ENCODE measurements at places on chromosomes 1 and 21.

DNA sequence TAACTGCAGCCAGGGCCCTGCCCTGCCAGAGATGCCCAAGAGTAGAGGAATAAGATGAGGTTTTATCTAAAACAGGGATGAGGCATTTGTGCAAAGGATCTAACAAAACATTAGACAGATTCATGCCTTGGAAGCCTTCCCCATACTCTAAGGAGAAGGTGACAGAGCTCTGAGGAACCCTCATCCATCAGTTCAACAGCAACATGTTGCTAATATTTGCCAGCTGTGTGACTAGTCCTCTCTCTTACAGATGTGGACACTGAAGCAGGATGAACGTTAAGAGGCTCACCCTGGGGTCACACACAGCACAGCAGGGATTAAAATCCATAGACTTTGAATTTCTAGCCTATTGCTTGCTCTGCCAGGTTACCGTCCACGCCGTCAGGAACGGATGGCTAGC is 99.0 kb downstream of the ZBTB18 start:
- no peak for DNase-seq

DNA sequence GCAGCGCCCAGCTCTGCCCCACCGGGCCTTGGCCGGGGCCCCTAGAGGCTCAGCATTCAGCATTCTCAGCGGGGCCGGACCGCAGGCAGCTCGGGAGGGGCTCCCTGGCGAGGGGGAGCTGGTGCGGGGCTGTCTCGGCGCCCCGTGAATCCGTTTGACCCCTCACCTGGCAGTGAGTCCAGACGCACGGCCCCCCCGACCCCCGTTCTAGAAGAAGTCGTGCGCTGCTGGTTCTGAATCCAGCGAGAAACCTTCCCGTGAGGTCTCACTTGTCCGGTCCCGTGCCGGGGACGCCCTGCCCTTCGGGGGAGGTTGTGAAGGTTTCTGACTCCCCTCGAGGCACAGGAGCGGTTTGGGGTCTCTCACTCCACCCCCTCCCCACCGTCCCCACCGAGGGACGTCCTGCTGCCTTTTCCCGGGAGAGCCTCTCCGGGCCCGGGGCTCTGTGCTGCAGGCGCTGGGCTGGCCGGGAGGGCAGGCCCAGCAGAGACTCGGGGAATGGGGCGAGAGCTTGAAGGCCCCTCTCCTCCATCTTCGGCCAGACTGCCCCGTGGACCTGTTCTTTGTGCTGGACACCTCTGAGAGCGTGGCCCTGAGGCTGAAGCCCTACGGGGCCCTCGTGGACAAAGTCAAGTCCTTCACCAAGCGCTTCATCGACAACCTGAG is 655 bp downstream of the COL6A1 start:
- no peak for DNase-seq

- no peak for DNase-seq
Measured at GRCh38 chr1:246583056-246583440, 16.8 kb downstream of the CNST start.

GRCh38 chr1:101316256-101316655 is 79.4 kb downstream of the S1PR1 start:
- DNase-seq = no peak

DNA sequence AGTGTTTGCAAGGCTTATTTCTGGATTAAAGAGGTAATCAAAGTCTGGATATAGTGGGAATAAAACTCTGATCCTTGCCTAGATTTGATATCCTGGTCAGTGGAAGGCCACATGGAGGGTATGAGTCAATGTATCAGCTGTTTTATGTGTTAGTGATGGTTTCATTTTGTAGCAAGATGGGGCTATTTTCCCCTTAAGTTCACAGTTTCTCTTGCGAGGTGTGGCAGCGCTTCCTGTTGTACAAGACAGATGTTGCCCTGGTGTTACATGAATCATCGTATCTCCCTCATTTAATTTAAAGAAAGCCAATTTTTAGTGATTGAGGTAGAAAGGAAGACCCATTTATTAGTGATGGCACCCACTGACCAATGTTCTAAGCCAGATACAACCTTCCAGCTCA is 220.2 kb downstream of the DUSP10 start:
- DNase-seq = no peak

DNA sequence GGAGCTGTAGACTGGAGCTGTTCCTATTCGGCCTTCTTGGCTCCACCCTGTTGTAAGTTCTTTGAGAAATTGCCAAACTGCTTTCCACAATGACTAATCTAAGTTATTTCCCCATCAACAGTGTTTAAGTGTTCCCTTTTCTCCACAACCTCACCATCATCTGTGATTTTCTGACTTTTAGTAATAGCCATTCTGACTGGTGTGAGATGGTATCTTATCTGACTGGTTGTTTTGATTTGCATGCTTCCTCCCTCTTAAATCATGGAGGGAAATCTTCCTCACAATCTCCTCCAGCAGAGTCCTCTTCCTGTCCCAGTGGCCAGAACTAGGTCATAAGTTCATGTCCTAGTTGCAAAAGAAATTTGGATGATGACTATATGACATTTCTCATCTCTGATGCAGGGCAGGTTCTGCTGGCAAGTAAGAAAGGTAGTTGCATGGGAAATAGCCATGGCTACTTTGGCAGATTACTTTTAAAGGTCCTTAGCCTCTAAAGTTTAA is 294.0 kb downstream of the LRRC40 start:
- no peak for DNase-seq

DNA sequence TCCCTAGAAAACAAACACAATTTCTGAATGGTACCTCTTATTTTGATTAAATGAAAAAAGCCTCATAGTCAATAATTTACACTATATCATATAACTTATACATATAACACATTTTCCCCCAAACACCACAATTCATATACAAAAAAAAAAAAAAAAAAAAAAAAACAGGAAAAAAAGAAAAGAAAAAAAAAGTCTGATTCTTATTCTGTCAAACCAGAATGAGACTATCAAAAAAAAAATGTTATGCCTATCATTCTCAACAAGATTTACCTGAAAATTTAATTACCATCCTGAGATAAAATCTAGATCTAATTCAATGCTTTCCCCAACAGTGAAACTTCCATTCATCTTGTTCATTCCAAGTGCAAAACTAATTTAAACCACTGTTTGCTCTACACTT is 86.8 kb downstream of the PCNX2 start:
- DNase-seq = no peak

GRCh38 chr1:217561446-217561845 is 69.4 kb downstream of the GPATCH2 start:
- DNase-seq = no peak

- DNase-seq = no peak
Measured at GRCh38 chr1:177021687-177022086, 142.8 kb downstream of the ASTN1 start.

- DNase-seq = no peak
Measured at GRCh38 chr1:181345146-181345545, 138.2 kb upstream of the CACNA1E start.

DNA sequence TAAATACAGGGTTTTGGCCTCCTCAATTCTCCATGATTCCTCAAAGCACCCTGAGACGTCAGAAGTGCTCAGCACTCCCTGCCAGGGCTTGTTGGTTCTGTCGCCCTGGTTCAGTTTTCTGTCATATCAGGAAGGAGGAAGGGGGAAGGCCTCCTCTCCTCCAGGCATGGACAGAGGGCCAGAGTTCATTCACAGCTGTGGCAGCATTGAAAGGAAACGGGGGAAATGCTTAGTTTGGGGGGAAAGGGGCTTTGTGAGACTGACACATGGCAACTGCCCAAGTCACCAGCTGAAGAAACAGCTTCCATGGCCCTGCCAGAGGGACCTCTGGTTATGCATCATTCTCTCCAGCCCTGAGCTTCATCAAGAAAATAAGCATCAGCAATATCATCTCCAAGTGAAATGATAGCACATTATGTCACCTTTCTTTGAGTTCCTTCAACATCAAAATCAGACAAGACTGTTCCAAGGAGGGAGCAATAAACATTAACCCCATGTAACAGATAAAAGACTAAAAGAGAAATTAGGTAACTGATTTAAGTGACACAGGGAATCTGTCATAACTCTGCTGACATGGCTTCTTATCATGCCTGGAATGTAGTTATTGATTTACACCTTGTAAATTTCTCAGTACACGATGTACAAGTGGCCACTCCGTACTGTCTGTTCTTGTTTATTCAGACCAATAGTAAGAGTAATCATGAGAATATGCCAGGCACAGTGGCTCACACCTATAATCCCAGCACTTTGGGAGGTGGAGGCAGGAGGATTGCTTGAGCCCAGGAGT is 103.2 kb upstream of the SLC25A33 start:
- DNase-seq = no peak

- no peak for DNase-seq
Measured at GRCh38 chr1:213680677-213681325, 307.0 kb upstream of the PROX1 start.

GRCh38 chr1:46705408-46705807 is 13.5 kb downstream of the EFCAB14 start:
- DNase-seq = no peak

DNA sequence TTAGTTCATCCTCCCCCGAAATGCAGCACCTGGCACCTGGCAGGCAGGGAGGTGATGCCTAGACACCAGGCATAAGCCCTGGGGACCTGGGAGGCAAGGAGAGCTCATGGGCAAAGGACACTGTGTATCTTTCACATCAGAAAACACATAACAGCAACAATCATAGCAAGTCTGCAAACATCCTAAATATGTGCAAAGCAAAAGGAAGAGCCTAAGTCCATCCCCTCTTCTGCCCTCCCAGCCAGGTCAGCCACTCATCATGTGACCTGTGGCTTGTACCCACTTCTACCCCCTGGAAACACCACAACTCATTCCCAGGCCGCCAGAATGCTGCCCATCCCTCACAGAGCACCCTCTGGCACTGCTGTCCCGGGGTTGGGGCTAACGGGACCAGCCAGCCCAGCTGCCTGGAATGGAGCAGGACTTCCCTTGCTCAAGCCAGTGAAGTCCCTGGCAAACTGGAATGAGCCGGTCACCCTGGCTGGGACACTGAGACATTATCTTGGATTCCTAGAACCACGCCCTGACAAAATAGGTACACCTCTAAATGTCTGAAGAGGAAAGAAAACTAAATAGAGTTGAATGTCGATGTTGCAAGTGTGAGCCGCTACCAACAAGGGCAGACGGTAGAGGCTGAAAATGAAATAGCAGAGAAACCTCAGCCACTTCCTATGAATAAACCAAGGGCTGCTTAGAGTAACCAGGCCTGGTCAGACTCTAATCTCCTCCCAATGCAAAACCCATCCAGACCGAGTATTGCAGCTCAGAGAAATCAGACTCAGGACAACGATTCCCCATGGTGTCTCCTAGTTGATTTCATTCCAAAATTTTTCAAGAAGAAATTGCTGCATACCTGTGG is 29.4 kb downstream of the TMPRSS2 start:
- DNase-seq = no peak

DNA sequence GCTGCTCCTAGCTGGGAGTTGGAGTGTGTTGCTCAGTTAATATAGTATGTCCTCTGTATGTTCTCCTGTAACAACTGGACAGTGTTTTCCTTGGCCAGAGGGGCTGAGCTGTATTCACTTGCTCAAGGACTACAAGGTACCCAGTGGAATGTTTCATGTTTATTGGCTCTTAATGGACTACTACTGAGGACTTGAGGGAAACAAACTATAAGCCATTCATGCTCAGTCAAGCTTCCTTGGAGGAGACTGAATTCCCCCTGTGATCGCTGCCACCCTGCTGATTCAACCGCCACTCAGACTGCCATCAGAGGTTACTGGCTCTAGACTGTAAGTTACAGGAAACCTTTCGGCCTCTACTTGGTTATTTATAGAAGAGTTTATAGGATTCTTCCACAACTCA is 166.6 kb downstream of the ZC3H11B start:
- no peak for DNase-seq

DNA sequence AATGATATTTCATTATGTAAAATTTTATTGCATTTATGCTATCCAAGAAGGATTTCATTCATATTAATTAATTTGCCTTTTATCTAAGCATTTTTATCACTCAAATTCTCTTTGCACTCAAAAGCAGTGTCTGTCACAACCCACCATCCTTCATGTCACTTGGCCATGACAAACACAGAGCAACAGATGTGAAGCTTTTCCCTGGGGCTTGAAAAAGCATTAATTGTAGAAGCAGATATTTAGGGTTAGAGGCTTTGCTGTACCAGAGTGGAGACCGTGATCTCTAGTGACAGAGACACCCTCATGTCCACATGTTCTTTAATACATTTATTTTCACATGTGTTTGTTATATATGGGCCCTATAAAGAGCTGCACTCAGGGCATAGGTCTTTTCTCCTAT is 230.5 kb downstream of the SPATA17 start:
- no peak for DNase-seq

GRCh38 chr1:156154317-156154749 is 948 bp downstream of the SEMA4A start:
- no peak for DNase-seq

DNA sequence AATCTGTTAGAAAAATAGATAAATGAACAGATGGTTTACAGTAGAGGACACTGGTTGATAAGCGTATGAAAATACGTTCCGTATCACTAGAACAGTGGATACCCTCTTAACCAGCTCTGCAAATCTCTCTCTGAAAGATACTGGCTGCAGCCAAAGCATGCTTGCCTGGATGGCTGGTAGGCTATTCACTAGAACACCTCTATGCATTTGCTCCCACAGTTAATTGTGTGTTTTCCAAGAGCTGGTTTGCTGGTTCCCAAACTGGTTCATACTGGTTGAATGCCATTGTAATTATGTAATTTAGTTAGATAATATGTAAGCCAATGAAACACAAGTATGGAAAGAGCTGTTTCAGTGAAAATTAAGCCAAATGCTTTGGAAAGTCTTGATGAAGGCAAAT is 126.6 kb downstream of the C1orf21 start:
- DNase-seq = no peak

GRCh38 chr1:206419250-206419649 is 51.0 kb upstream of the IKBKE start:
- DNase-seq = no peak

- DNase-seq = no peak
Measured at GRCh38 chr21:33931799-33932390, 16.3 kb upstream of the ATP5PO start.

DNA sequence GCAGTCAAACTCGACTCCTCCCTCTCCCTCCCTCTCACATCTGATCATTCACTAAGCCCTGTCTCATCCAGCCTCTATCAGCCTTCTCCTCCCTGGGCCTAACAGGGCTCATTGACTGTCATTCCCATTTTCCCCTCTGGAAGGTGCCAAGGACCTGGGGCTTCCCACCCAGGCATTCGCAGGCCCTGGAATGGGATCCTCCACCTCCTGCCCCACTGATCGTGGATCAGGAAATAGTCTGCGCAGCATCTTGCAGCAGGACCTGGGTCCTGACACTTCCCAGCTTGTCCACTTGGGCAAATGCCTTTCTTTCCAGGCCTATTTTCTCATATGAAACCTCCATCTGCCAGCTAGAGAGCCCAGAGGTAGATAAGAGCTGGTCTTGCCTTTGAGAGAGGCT is 71.2 kb upstream of the ZC3H12A start:
- no peak for DNase-seq

Measured in omental fat pad (tissue), 4 donors.